ENCODE measurements at places on chromosomes 1 and 21.

DNA sequence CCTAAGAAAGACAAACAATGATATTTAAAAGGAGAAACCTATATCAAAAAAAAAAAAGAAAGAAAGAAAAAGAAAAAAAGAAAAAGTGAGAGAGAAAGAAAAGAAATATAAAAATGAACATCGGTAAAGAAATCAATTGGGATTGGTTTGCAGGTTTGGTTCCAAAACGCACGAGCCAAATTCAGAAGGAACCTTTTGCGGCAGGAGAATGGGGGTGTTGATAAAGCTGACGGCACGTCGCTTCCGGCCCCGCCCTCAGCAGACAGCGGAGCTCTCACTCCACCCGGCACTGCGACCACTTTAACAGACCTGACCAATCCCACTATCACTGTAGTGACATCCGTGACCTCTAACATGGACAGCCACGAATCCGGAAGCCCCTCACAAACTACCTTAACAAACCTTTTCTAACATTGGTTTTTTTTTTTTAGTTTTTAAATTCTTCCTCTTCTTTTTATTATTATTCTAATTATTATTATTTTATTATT lies 11.7 kb downstream of the LHX9 start:
- DNase-seq: no peak

- DNase-seq: no peak
Measured at GRCh38 chr1:218412171-218412570, 67.0 kb downstream of the TGFB2 start.

- DNase-seq: no peak
Measured at GRCh38 chr21:44074315-44074958, 32.8 kb upstream of the PWP2 start.

- DNase-seq: no peak
Measured at GRCh38 chr1:209383422-209383821, 200.1 kb upstream of the CAMK1G start.

- no peak for DNase-seq
Measured at GRCh38 chr1:14142397-14143100, 442.6 kb downstream of the PRDM2 start.

- peak; percentile 79 for DNase-seq
Measured at GRCh38 chr1:55718758-55719671, 503.9 kb upstream of the USP24 start.

DNA sequence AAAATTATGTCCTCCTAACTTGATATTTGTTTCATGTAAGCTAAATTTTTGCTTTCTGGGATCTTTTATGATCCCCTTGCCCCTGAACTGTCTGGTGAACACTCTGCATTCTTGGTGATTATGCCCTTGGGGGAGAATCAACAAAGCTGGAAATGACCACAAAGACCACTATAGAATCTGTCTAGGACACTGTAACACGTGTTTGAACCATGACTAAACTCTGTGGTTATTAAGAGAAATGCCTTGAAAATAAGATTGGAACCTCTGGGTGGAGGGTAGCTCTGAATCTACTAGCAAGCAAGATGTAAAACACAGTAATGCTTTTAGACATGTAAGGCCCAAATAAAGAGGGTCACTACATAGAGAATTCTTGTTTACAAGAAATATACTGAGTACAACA lies 237.5 kb downstream of the HMCN1 start:
- peak; percentile 90 for DNase-seq

- DNase-seq: no peak
Measured at GRCh38 chr1:158516966-158517365, 37.2 kb downstream of the OR6Y1 start.

GRCh38 chr1:157092831-157093230 lies 6.8 kb downstream of the ETV3L start:
- no peak for DNase-seq

GRCh38 chr1:47483651-47484050 lies 45.8 kb downstream of the FOXD2 start:
- no peak for DNase-seq

GRCh38 chr1:71463144-71463543 lies 382.3 kb upstream of the ZRANB2 start:
- DNase-seq: no peak

DNA sequence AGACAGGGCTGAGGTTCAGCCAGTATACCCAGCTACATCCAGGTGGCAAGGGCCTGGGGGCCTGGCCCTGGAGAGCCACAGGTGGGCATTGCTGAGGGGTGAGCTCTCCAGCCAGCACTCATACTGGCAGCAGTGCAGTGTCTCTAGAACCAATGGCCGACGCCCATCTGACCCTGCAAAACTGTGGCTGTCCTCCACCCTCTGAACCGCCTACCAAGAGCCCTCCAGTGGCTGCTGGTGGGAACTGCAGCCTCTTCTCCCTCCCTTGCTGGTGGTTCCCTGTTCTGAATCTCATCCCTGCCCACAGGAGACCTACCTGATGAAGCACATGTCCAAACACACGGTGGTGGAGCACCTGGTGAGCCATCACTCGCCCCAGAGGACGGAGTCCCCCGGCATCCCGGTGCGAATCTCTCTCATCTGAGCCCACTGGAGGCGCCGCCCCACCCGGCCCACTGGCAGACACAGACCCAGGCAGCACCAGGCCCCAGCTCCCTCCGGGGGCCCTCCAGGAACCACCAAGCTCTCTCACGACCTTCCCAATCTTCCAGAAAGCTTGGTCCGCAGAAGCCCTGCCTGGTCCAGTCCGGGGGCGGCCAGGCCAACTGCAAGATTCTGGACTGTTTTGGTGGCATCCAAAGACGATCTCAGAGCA lies 22.1 kb downstream of the A3GALT2 start:
- peak; percentile 48 for DNase-seq

GRCh38 chr1:172266528-172267174 lies 153.8 kb upstream of the C1orf105 start:
- no peak for DNase-seq

GRCh38 chr21:19463966-19464365 lies 1060.4 kb upstream of the TMPRSS15 start:
- no peak for DNase-seq

DNA sequence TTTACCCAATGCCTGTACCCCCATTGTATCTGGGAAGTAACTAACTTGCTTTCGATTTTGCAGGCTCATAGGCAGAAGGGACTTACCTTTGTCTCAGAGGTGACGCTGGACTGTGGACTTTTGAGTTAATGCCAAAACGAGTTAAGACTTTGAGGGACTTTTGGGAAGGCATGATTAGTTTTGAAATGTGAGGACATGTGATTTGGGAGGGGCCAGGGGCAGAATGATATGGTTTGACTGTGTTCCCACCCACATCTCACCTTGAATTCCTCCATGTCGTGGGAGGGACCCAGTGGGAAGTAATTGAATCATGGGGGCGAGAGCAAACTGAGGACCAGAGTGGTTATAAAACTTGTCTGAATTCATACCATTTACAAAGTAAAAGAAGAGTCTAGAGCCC lies 77.1 kb upstream of the HOOK1 start:
- no peak for DNase-seq

DNA sequence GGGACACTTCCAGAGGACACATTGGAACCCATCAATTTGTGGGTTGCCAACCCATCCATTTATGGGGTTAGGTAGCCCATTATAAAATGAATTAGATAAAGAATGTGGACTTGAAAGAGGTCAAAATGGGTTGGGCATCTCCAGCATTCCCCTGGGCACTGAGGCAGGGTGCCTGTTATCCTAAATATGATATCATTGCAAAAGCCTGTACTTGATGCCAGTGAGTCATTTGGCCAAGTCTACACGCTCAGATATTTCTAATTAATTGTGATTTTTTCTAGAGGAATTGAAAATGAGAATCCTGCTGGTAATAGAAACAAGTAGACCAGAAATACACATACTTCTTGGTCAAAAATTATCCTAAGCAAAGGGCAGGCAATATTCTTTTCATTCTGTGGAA lies 21.9 kb upstream of the NBL1 start:
- peak; percentile 80 for DNase-seq

DNA sequence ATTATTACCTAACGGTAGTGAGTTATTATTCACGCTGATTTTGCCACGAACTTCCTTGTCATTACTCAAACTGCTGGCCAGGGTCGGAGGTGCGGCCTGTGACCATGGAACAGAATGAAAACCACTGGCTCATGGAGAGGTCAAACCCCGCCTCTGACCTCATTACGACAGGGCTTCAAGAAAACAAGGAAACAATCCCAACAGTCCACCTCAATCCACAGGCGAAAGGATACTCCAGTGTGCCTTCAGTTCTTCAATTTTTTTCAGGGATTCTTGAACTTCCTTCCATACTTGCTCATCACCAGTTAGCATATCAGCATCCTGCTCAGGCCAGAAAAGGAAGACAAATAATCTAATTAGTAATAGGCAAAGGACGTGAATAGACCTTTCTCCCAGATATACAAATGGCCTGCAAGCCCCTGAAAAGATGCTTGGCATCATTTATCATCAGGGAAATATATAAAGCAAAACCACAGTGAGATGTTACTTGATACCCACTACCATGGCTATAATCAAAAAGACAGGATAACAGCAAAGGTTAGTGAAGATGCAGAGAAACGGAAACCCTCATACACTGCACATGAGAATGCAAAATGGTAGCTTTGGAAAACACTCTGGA lies 643.4 kb downstream of the SMYD3 start:
- no peak for DNase-seq

GRCh38 chr1:11062965-11063401 lies 3.2 kb upstream of the SRM start:
- no peak for DNase-seq

DNA sequence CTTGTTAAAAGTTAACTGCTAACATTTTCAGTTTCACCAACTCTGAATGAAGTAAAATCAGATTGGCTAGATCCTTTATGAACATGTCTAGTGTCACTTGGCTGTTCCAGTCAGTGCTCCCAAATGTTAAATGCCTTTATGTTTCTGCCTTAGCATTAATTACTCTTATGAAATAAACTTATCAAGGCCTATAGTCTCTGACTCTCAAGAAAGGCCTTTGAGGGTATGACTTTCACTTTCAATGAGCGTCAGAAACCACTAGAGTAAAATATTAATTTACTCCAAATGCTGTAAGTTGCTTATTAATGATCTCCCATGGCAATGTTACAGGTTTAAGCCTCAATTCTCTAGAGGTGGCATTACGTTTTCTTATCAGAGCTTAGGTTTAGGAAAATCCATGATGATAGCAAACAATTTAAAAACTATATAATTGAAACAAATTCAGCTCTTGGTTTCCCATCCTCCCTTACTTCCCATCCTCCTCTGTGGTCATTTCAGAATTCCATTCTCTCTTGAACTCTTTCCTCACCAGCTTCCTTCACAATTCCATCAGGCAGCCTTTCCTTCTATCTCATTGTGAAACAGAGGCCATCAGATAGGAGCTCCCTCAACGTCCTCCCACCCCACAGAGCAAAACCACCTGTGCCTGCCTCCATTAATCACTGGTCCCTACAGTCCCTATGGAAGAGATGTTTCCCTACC lies 108.6 kb upstream of the COP1 start:
- peak; percentile 73 for DNase-seq
